NCI-H226 (cell line): ENCODE measurements at places on chromosomes 16 and 17.

GRCh38 chr17:29090750-29091605 is 48.0 kb downstream of the PIPOX start:
- no peak for DNase-seq

GRCh38 chr16:88460496-88461330 is 7.6 kb downstream of the ZFPM1 start:
- DNase-seq = no peak

DNA sequence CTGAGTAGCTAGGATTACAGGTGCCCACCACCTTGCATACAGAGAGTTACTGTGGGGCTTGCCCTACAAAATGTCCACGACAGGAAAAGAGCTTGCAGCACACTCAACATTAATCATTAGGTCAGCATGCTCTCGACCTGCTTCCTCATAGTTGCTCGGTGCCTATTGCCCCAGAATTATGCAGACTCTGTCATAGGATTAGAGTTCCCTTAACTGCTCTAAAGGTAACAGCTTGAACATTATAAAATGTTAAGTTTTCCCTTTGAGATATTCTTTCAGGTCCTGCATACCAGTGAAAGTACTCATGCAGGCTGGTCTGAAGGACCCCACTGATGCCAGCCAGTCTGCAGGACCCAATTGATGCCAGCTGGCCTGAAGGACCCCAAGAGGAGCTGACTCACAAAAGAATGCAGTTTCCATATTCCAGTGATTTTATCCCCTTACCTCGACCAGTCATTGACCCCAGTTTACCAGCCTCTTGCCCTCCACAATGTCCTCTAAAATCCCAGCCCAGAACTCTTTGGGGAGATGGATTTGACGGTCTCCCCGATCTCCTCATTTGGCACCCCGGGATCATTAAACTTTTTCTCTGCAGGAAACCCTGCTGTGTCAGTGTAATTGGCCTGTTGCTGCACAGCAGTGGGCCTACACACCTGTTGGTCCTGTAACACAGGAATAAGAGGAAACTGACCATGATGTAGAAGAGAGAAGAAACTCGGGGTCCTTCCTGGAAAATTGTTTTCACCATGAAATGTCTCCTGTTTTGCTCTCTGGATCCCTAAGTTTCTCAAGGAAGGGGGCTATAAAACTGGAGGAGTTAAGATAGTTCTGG is 10.6 kb downstream of the ICAM2 start:
- DNase-seq = no peak

- no peak for DNase-seq
These were observed 2.6 kb downstream of the SLC16A6 start for GRCh38 chr17:68288375-68288774.

DNA sequence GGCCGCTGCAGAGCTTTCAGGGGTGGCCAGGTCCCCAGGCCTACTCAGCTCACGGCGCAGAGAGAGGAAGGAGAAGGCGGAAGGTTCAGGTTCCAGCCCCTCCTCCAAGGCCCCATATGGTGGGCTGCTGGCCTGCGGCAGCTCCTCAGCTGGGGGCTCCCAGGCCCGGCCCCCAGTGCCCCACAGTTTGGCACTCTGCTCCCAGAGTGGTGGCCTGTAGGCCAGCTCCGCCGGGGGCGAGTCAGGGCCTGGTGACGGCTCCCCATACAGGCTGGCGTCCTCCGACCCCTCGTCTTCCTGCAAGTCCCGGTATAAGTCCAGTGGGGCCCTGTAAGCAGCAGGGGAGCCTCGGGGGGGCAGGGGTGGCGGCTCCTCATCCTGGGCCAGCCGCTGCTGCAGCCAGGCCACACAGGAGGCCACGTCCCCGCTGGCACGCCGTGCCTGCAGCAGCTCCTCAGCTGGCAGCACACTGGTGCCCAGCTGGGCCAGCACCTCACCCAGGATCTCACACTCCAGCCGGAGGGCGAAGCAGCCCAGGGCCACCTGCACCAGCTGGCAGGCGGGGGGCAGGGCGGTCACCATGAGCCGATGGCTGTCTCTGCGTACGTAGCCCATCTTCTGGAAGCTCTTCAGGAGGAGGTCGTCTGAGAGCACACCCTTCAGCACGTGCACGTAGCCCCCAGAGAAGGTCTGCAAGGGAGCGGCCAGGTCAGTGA is 3.7 kb downstream of the SPATA2L start:
- no peak for DNase-seq

DNA sequence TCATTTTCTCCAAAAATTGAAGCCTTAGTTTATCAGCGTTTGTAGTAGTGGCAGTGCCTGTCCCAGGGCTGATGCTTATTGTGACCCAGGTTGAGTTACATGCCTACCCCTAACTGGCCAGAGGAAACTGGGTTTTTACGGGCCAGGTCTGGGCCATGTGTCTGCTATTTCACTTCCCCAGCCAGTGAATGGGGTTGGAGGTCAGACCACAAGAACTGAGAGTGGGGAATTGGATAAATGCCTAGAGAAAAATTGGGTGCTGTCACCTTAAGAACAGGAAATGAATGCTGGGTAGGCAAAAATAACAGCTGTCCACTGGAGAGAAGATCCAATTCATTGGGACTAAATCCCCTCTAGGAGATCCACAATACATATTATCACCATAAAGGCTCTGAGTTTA is 5.2 kb downstream of the ADPRM start:
- peak; percentile 1 for DNase-seq

DNA sequence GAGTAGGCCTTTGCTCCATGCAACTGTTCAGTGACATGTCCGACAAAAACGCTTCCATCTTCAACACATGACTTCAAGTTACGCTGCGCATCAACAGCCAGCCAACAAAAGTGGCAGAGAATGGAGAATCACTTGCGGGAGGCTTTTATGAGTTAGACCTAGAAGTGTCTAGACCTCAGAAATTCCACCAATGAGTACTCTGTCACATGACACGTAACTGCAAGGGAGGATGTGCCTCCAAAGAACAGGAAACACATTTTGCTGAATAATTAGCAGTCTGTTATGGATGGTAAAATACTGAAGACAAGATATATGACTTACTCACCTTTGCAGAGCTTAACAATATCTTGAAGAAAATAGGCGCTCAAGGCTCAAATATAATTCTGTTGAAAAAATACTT is 62.1 kb downstream of the MYO1D start:
- DNase-seq = no peak

- DNase-seq = no peak
These were observed 8.4 kb upstream of the RAB37 start for GRCh38 chr17:74728702-74729075.

- no peak for DNase-seq
These were observed 55.4 kb upstream of the HAPSTR1 start for GRCh38 chr16:9035996-9036395.

GRCh38 chr16:48000622-48001021 is 155.2 kb downstream of the ABCC12 start:
- no peak for DNase-seq

DNA sequence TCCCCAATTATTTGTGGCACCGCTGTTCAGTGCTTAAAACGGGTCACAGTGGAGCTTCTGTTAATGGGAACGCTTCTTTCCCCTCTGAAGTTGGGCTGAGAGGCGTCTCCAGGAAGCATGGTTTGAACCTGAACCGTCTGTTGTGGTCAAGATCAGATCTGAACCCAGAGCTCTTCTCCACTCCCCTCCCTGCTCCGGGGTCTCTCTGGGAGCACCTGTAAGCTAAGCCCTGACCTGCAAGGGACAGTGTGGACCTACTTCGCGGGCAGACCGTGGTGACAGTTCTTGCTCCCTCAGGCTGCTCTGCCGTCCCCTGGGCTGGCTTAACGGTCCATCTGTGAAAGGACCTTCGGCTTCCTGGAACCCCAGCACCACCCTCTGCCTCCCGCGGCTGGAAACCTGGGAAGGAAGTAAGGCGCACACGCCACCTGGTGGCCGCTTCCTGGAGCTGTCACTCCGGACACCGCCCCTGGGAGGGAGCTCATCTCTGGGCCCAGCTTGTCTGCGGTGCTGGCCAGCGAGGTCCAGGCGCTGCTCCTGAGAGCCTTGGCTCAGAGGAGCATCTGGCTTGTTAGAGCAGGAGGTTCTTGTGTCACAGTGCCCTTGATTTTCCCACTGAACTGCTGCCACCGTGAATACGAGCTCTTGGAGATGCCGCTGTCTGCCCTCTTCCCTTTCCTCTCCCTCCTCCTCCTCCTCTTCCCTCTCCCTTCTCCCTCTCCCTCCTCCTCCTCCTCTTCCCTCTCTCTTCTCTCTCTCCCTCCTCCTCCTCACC is 518.5 kb upstream of the EEF2KMT start:
- DNase-seq = peak; percentile 68

- DNase-seq = peak; percentile 57
These were observed 10.1 kb downstream of the KRT39 start for GRCh38 chr17:40956401-40957254.

DNA sequence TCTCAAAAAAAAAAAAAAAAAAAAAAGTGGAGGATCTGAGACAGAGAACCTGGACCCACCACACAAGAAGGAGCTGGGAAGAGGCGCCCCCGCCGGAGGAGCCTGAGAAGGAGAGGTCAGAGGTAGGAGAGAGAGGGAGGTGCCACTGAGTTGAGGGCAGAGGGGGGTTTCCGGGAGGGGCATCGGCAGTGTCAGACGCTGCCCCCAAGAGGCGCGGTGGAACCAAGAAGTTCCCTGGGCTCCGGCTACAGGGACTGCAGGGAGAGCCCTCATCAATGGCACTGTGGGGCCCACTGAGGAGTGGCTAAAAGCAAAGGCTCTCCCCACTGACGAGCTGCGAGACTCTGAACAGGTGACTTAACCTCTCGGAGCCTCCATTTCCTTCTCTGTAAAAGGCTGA is 4.2 kb downstream of the CCDC42 start:
- no peak for DNase-seq

GRCh38 chr17:49513641-49514040 is 18.5 kb downstream of the NGFR start:
- DNase-seq = no peak

DNA sequence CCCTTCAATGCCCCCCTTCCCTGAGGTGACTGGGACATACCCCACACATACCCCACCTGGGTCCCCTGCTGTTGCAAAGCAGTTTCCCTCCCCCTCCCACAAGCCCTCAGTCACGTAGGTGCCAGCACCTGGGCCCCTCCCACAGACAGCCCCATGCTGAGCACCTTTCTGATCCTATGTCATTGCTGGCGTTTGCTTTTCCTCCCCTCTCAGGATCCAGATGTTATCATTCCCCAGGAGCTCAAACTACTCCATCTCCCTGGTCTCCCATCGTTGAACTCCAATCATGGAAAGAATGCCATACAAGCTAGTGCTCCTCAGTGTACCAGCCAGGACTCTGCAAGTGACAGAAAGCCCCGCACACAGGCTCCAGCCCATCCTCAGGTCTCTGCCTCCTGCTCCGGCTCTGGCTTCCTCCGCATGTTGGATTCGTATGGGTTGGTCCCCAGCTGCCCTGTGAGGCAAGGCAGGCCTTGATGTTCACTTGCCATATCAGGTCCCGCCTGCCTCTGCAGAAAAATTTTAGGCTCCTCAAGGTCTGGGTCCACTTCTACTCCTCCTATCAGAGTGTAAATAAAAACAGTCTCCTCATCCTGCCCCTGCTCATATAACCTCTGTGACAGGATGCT is 31.4 kb upstream of the MED9 start:
- DNase-seq = no peak

- no peak for DNase-seq
These were observed 2.1 kb downstream of the CMTM1 start for GRCh38 chr16:66568355-66568754.

DNA sequence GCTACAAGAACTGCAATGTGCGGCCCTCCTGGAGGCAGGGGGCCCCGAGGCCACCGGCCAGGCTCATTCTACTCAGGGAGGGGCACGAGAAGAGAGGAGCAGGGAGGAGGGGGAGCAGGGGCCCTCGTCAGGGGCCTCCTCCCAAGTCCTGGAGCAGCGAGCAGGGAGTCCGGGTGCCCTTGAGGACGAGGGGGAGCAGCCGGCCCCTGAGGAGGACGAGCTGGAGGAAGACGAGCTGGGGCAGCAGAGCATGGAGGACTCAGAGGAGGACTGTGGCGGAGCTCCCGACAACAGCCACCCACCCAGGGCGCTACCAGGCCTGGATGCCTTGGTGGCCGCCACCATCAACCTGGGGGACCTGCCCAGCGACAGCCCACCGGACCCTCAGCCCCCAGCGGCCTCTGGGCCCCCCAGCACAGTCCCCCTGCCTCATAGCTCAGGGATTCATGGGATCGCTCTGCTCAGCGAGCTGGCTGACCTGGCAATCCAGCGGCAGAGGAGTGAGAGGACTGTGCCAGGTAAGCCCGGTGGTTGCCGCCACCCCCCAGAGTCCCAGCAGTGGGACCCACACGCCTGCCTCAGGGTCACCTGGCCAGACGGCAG is 52.2 kb downstream of the BAHCC1 start:
- DNase-seq = no peak

DNA sequence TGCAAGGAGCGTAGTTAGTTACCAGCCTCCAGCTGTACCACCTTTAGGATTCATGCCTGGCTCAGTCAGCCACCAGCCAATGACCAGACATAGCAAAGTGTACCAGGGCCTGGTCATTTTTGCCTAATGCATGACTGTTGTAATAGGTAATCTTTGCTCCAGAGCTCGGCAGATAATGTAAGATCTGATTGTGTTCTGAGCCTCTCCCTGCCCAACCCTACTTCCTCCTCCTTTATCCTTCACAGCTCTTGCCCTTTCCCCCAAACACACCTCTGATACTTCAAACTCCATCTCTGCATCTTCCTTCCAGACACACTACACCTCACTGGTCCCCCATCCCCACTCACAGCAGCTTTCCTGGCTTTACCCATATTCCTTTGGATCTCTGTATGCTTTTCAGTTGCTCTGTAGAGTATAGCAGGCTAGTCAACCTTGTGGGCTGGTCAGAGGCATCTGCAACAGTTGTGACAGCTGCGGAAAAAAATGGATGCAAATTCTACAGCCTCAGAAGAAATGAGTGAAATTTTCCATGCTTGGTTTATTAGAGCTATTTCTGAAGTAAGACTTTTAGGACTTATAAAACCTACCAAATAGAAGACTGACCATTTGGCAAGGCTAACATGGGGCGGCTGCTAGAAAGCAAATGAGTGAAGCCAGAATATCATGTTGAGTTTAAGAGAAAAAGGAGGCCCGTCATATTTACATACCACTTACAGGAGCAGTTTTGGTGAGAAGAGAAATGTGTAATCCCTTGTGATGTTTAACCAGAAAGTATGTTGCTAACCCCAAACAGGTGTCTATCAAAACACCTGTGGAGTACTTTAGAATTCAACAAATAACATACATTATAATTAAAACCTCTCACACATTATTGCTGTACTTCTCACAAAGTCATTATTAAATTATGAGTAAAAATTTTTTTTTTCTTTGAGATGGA is 19.9 kb upstream of the C16orf87 start:
- no peak for DNase-seq
